ENCODE measurements at places on chromosomes 3 and 15.

DNA sequence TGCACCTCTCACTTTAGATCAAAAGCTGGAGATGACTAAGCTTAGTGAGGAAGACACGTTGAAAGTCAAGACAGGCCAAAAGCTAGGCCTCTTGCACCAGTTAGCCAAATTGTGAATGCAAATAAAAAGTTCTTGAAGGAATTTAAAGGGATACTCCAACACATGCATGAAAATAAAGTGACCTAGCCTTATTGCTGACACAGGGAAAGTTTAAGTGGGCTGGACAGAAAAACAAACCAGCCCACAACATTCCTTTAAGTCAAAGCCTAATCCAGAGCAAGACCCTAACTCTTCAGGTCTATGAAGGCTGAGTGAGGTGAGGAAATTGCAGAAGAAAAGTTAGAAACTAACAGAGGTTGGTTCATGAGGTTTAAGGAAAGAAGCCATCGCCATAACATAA lies 100.6 kb upstream of the PSMD6 start:
- no peak for DNase-seq

DNA sequence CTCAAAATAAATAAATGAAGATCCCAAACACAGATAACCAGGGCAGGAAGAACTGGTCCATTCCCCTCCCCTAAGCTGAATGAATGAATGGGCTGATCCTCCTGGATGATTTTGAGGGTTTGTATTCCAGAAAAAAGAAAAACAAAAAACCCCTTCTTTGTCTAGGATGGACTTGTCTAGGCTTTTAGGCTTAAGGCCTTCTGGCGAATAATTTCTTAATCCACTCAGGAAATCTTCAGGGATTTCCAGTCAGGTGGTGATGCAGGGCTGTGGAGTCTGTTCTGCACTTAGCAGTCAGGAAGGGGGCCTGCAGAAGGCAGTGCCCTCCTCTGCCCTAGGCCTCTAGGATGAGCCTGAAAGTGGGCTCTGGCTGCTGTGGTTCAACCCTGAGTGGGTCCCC lies 52.1 kb downstream of the BDH1 start:
- no peak for DNase-seq

- DNase-seq = no peak
These were observed 65.2 kb downstream of the ATP13A5 start for GRCh38 chr3:193313061-193313958.

GRCh38 chr15:62348623-62349022 lies 183.5 kb upstream of the C2CD4B start:
- DNase-seq = no peak

GRCh38 chr3:168847291-168847883 lies 751.7 kb upstream of the GOLIM4 start:
- DNase-seq = peak; percentile 71

Measured in cardiac fibroblast (primary cell).